Astrocyte (in vitro differentiated cells and primary cell): ENCODE measurements at places on chromosomes 13 and 19. TPM values are rescaled to one million over a fixed set of nuclear protein-coding genes. Genes with fewer than 3 reads are reported as not detected.

- H3K36me3 ChIP-seq = no peaks in the 10 kb centered on the region
- no peaks in the 10 kb centered on the region for H3K27me3 ChIP-seq
- H3K4me1 ChIP-seq = no peaks in the 10 kb centered on the region
- no peak for DNase-seq
These were observed 389.3 kb downstream of the FGF14 start for GRCh38 chr13:102012299-102013293.

DNA sequence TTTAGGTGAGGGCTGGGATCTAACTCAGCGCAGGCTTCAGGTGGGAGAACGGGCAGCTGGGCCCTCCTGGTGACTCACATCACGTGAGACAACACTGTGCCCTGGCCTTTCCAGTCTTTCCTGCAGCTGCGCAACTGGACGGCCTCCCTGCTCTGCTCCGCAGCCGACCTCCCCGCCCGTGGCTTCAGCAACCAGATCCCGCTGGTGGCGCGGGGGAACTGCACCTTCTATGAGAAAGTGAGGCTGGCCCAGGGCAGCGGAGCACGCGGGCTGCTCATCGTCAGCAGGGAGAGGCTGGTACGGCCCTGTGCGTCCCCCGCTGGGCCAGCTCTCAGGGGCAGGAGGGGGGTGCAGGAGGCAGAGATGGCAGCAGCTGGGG is 8.8 kb downstream of the SPPL2B start:
- no peaks in the 10 kb centered on the region for H3K36me3 ChIP-seq
- H3K4me1 ChIP-seq = peaks cover 4% of the 10 kb centered on the region
- peak; percentile 47 for DNase-seq

GRCh38 chr13:77139306-77139705 is 112.3 kb upstream of the FBXL3 start:
- DNase-seq = no peak
- H3K4me1 ChIP-seq = peaks cover 3% of the 10 kb centered on the region
- H3K27ac ChIP-seq = no peak overlapping the region
- H3K27me3 ChIP-seq = no peaks in the 10 kb centered on the region
- H3K36me3 ChIP-seq = peaks cover 11% of the 10 kb centered on the region

GRCh38 chr19:31249217-31249616 is 100.0 kb downstream of the TSHZ3 start:
- DNase-seq = no peak
- H3K4me3 ChIP-seq = no peak overlapping the region
- no peaks in the 10 kb centered on the region for H3K36me3 ChIP-seq
- no peaks in the 10 kb centered on the region for H3K27me3 ChIP-seq

GRCh38 chr13:50388481-50388880 is 373.2 kb downstream of the KCNRG start:
- no peak overlapping the region for H3K4me3 ChIP-seq
- no peaks in the 10 kb centered on the region for H3K36me3 ChIP-seq
- H3K27ac ChIP-seq = no peak overlapping the region
- no peak for DNase-seq

- no peaks in the 10 kb centered on the region for H3K36me3 ChIP-seq
- H3K4me3 ChIP-seq = no peak overlapping the region
- H3K27ac ChIP-seq = no peak overlapping the region
- H3K27me3 ChIP-seq = no peaks in the 10 kb centered on the region
- no peaks in the 10 kb centered on the region for H3K4me1 ChIP-seq
These were observed 299.0 kb downstream of the COG6 start for GRCh38 chr13:39954476-39954875.

DLL3 gene
- total RNA-seq = 0.84 and 0.89 TPM in 2 replicates

CD22 gene
- not detected in 2 replicates for total RNA-seq

METTL21C gene
- total RNA-seq = not detected in 2 replicates

GNG14 gene
- not detected in 2 replicates for total RNA-seq

AKT1S1 gene
- 104 and 116 TPM in 2 replicates for total RNA-seq
